Inflammatory macrophage (primary cell): ENCODE measurements at places on chromosomes 16 and 17.
A peak's percentile ranks its signal among the peaks of the same experiment; 100 is the strongest.

DNA sequence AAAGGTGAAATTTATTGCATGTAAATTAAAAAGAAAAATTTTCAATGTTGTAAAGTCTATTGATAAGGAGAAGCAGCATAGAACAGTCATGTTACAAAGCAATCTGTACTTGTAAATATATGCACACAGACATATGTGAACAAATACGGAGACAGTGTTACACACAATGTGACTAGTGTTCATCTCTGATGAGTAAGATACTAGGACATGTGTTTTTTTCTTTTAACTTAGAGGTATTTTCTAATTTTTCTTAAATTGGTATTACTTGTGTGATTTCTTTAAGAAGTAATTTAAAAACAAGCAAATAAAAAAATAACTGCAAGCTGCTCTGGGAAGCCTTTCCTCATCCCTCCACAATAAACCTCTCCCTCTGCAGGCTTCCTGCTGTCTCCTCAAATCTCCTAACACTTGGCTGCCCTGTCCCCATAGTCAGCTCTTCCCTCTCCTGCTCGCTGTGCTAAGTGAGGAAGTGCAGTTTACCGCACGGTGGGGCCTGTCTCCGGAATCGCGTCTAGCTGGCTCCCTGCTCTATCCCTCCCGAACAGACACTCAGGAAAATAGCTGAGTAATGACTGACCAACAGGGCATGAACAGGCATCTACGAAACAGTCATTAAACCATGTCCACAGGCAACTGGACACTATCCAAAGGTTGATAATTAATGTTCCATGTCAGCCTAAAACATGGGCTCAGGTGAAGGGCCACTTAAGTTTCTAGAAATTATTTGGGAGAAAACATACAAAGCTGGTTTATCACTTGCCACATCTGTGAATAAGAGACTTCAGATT is 35.9 kb downstream of the CMTM4 start:
- peak; percentile 36 for DNase-seq

GRCh38 chr16:16033208-16033717 is 83.8 kb downstream of the ABCC1 start:
- peak; percentile 72 for DNase-seq

- DNase-seq: no peak
Observed at GRCh38 chr16:46785076-46785845, 37.1 kb upstream of the MYLK3 start.

DNA sequence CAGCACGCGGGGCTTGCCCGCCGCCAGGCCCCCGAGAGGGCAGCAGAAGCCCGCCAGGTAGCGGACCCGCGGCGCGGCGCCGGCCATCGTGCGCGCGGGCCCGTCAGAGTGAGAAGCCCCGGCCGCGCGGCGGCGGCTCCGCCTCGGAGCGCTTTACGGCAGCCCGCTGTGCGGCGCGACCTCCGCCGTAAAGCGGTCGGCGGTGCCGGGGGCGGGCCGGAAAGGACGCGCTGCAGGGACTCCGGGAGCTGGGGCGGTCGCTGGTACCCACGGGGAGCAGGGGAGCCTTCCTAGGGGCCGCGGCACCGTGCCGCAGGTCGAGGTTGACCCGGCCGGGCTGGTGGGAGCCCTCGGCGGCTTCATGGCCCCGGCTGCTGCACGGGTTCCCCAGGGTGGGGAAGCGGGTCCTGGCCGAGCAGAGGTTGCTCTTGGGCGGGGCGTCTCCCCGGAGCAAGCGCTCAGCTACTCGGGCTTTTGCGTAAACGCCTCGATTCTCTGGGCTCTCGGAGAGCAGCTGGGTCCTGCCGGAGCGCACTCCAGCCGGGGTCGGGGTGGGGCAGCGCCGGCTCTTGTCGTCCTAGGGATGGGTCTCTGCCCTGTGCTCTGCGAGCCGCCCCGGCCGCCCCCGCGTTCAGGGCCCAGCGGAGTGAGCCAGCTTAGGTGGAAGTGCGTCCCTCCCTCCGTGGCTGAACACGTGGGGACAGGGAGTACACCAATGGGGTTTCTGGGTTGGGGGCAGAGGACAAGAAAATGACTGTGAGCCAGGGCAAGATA is at the start of gene FAAP100:
TSS of gene FAAP100 (minus strand) at position 110 of the 774 bp plus-strand sequence. CDS start at position 87, 23 bp downstream.
- DNase-seq: peak; percentile 89

GRCh38 chr17:33021731-33022408 is 30.2 kb downstream of the SPACA3 start:
- no peak for DNase-seq

DNA sequence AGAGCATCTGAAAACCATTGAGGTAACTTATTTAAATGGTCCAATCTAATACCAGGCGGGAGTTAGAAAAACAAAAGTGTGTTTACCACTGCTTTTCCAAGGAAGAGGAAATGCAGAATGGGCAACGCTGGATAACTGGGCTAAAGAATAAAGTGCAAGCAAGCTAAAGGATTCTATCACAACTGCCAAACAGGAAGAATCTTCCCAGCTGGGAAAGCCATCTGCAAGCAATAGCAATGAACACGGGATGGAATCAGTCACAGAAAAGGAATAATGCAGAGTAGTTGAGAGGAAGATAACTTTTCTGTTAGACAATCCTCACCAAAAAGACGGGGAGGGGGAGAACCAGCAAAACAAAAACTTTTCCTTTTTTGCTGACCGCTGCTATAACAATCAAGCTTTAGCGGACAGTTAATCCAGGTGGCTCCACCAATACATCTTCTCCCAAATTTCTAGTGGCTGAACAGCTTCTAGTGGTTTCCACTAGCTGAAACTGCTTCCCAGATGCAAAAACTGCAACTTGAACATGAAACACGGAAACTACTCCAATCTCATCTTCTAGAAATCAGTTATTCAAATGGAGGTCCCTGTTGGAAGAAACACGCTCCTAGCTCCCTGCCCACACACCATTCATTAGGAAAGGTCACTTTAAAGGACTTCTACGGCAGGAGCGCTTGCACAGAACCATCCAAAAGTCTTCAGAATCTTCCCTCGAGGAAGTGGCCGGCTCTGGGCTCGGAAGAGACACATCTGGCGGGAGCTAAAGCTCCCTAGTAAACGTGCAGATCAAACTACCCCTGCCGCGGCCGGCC is 929 bp downstream of the TMEM11 start:
- DNase-seq: no peak

DNA sequence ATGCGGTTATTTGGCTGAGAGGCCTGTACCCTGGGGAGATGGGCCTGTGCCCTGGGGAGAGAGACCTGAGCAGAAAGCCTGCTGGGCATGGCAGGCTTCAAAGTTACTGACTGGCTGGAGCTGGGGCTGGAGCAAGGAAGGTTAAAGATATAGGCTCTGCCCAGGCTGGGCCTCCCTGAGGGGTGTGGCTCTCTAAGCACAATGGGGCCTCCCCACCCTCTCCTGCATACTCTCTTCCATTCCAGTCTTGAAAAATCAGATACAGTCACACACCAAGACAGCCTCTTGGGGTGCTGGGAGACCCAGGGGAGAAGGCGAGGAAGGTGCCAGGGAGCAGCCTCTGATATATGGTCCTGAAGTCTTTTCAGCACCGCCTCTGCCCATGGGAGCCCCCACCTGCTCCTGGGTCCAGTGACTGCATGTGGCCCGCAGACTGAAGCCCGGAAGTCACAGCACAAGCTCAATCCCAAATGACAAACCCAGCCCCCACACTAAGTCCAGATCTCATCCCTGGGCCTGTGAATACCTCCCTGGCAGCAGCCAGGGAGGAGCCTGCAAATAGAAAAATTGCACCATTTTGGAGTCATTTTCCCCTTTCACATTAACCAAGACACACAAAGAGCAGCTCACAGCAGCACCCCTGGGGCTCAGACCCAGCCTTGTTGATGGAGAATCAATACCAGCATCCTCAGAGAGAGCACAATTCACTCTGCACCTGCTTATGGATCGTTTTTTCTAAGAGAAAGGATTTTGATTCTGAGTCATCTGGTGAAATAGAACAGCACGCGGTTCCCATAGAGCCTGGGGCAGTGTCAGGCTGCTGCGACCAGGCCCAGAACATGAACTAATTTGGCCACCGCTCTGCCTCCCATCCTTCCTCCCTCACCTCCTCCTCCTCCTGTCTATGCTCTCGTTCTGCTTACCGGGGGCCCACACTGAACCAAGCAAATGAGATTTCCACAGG is 25.6 kb upstream of the CACNG1 start:
- no peak for DNase-seq
